ENCODE measurements at places on chromosomes 16 and 17. TPM values are rescaled to one million over a fixed set of nuclear protein-coding genes. Genes with fewer than 3 reads are reported as not detected.

Gene CNTNAP4
- 0.32 TPM for polyA plus RNA-seq

Gene COPZ2
- 20.0 TPM for polyA plus RNA-seq

Gene MT4
- not detected for polyA plus RNA-seq

Gene TP53
- polyA plus RNA-seq = 63.1 TPM

Gene TEX14
- 0.62 TPM for polyA plus RNA-seq

Gene SLC16A13
- 4.8 TPM for polyA plus RNA-seq

Gene RASL10B
- polyA plus RNA-seq = 14.0 TPM

Gene KREMEN2
- 2.7 TPM for polyA plus RNA-seq

Gene RAMP2
- 73.4 TPM for polyA plus RNA-seq

Gene C17orf78
- 0.38 TPM for polyA plus RNA-seq

Gene BLMH
- 78.5 TPM for polyA plus RNA-seq

Gene CDYL2
- 7.6 TPM for polyA plus RNA-seq

Gene ABI3
- polyA plus RNA-seq = 5.1 TPM

Gene CES5A
- polyA plus RNA-seq = 0.09 TPM

Gene OTOP3
- polyA plus RNA-seq = not detected

Gene HSDL1
- 44.3 TPM for polyA plus RNA-seq

Gene TMEM114
- not detected for polyA plus RNA-seq

Gene MPP2
- 6.8 TPM for polyA plus RNA-seq

Gene AOC2
- 0.62 TPM for polyA plus RNA-seq

Gene SPNS3
- polyA plus RNA-seq = 2.4 TPM

Gene KRT23
- polyA plus RNA-seq = 2.3 TPM

Gene SLC5A2
- 72.3 TPM for polyA plus RNA-seq

Gene DHX58
- polyA plus RNA-seq = 10.6 TPM

Gene IL32
- polyA plus RNA-seq = 28.2 TPM

Gene FNDC8
- polyA plus RNA-seq = not detected

Gene MYO15A
- 5.3 TPM for polyA plus RNA-seq

Gene KRTAP9-4
- not detected for polyA plus RNA-seq

Gene TMEM220
- 11.0 TPM for polyA plus RNA-seq

Gene KRT28
- polyA plus RNA-seq = not detected

Gene TNFRSF17
- polyA plus RNA-seq = 0.20 TPM

Gene NPIPB13
- polyA plus RNA-seq = 2.1 TPM

Gene TMEM235
- not detected for polyA plus RNA-seq

Gene HBM
- polyA plus RNA-seq = 6.7 TPM
